Stimulated activated CD4-positive, alpha-beta T cell treated with anti-CD3 and anti-CD28 coated beads, Interleukin-2, amount 100 ng/mL, for 24 hours (primary cell): ENCODE measurements at places on chromosomes 7 and 10.

DNA sequence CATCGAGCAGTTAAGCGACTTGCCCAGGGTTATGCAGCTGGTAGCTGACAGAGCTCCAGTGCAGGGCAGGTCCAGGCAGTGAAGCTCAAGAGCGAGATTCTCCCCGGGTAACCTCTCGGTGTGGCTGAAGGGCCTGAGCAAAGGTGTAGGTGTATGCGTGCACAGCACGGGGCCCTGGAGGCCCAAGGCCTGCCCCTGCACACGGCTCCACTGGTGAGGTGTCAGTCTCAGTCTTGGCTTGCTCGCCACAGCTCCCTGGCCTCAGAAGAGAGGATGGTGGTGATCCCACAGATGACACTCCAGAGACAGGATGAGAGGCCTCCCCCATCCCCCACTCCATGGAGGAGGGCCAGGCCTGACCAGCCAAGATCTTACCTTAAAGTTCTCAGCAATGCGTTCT lies 12.0 kb downstream of the AKR1B1 start:
- DNase-seq: no peak

DNA sequence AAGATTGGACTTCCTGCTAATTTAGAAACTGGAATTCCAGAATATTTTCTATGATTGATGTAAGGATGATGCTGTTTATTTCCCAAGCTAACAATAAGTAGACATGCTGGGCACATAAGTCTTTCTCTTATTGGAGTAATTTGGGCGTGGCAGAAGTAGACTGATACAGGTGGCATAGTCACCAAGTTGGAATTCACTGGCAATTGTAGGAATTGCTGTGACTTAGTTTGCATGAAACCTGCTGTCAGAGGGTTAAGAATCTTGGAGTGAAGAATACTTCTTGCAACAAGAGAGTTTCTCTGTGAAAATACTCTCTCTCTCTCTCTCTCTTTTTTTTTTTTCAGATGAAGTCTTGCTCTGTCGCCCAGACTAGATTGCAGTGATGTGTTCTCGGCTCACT lies 569.7 kb downstream of the REEP3 start:
- DNase-seq: no peak

DNA sequence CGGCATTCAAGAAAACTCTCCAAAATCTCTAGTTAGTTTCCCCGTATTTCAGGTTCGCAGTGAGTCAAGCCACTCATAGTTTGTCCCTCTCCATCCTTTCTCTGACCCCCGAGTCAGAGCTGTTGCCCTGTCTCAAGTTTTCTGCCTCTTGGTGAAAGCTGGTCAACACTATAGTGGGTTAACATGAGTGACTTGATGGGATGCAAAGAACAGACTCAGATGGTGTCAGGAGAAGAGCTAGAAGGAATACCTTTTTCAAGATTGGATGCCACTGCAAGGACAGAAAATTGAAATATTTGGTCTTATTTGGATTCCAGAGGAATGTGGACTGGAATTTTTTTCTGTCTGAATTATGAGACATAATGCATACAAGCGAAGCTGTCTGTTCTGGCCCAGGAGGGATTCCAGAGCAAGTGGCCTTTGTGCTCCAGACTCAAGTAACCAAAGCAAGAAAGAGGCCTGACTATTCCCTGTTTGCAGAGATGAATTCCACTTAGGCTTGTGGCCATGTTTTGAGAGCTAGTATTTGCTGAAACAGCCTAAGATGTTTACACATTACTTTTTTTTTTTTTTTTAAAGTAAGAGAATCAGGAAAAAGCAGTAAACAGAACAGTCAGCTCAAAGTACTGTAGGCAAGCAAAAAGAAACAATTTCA lies 67.4 kb downstream of the VWC2 start:
- no peak for DNase-seq

- no peak for DNase-seq
Measured at GRCh38 chr7:84497873-84498272, 303.3 kb upstream of the SEMA3A start.

DNA sequence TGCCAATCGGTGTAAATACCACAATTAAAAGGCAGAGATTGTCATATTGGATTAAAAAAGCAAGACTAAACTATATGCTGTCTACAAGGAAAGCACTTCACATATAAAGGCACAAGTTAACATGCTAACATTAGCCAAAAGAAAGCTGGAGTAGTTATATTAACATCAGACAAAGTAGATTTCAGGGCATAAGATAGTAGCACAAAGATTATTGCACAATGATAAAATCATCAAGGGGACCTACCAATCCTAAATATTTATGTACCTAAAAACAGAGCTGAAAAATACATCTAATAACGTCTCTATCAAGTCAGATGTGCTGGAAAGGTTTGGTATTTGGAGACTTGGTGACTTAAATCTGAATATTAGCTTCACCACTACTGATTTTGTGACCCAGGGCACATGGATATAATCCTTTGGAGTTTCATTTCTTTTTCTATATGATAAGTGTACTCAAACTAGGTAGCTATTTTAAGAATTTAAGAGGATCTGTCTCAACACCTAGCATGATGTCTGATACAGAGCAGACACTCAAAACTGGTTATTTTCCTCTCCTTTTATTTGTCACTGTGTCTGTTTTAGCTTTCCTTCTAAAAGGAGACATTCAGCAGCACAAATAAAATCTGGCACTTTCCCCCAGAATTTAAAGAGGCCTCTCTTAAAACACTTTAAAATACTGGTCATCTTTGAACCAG lies 156.5 kb downstream of the DOCK4 start:
- no peak for DNase-seq

DNA sequence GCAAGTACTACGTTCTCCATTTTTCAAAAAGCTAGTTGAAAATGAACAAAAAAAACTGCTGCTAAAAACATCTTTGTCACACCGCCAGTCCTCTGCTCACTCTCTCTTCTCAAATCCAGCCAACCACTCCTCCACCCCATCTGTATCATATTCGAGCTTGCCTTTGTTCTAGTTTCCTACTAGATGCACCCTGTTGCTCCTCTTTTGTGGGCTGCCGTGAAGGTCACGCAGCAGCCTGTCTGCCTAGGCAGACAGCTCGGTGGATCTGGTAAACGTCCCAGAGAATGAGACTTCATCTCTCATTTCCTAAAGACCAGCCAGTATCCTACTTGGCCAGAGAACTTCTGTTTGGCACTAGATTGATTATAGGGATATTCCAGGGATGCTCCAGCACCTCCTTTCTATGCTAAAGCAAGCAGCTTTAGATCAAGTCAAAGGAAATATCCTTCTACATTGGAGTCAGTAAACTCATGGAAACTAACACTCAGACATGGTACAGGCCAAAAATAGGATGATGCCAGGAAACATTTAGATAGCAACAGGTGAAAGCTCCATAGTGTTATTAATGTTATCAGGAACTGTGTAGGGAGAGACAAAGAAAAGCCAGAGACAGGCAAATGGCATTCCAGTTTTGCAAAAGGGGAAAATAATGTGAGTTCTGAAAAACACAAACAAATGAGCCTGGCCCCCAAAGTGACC lies 8.7 kb upstream of the PLXNA4 start:
- DNase-seq: no peak

GRCh38 chr7:77248154-77248553 lies 48.5 kb upstream of the FGL2 start:
- no peak for DNase-seq

DNA sequence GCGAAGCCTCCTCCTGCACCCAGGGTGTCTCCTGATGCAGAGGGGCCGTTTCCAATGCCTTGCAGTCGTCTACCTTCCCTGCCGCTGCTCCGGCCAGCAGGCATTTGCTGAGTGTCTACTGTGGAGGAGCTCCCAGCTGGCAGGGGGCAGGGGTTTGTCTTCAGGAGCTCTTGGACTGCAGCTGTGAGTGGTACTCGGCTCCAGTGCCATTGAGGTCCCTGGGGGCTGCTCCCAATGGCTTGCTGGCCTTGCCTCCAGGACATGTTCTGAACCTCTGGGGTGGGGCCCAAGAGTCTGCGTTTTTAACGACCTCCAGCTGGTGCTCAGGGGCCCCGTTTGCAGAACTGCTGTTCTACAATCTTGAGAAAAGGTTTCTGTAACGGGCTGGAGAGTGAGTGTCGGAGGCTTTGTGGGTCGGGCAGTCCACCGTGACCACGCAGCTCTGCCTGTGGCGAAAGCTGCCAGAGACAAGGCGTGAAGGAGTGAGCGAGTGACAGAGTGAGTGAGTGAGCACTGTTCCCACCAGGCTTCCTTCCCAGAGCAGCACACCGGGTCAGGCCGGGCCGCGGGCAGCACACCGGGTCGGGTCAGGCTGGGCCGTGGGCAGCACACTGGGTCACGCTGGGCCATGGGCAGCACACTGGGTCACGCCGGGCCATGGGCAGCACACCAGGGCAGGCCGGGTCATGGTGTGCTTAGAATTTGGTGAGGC lies 520.2 kb downstream of the PTPRN2 start:
- DNase-seq: no peak

GRCh38 chr10:76977901-76978300 lies 659.7 kb downstream of the KCNMA1 start:
- no peak for DNase-seq

DNA sequence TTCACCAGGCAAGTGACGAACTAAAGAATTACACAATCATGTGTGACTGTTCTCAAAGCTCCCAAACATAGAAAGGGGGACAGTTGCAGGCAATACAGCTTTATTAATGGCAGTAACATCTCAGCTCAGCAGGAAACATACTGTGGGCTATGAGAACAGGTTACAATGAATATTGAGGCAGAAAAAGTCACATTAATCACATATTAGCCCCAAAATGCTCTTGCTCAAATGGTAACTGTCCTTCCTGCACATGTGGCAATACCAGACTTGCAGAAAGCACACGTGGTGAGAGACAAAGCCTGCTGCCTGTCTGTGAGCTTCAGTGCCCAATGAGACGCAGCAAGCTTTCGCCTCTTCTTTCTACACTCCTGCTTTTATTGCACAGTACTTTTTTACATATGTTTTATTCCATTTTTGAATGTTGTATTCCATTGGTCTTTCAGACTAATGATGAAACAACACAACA lies 104.9 kb upstream of the ACBD5 start:
- DNase-seq: no peak

DNA sequence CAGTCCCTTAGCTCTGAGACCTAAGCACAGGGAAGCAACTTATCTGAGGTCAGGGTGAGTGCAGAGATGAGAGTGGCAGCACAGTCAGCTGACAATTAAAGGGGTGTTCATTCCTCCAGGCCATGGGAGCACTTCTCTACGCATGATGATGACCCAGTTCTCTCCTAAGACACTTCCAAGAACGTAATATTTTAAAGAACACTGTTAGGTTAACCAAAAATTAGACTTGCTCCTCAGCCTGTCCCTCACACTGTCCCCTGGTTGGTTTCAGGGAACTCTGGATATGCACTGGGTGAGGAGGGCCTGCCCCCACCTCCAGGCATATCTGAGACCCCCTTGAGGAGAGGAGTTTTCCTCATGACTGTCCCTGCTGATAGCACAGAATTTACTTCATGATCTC lies 767.5 kb downstream of the GRID1 start:
- no peak for DNase-seq

DNA sequence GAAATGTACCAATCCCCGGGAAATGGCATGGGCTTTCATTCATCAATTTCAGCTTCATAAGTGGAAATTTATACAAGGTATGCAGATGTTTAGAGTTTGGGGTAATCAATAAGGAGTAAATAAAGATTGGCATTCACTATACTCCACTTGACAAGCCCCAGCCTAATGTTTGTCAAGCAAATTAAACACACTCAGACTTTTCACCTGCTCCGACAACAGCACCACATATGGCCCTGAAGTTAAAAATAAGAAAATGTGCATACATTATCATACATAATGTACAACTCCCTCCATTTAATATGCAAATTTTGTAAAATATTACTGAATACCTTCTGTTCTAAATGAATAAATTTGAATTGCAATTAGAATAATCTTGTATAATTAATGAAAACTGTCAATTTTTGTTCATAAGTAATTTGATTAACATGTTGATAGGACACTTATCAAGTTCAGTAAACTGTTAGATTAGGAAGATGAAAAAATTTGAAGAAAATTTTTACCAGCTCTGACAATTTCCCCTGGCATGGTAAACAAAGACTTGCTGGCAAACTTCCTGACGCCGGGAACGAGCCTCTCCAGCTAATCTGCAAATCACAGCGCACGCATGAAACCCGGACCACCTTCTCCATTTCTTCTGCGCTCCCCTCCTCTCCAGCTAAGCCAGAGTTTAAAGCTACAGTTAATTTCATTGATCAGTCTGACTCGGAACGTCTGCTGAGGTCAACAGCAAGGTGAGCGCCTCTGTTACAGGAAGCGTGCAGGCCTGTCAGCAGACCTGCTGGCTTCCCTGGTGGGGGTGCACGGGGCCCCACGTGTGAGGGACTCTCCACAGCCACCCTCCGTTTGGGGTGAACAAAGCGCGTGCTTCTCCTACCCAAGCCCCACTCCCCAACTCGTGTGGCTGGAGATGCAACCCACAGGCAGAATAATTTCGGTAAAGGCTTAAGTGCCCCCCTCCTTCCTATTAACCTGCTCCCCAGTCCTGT lies 70.7 kb downstream of the EBF3 start:
- no peak for DNase-seq

DNA sequence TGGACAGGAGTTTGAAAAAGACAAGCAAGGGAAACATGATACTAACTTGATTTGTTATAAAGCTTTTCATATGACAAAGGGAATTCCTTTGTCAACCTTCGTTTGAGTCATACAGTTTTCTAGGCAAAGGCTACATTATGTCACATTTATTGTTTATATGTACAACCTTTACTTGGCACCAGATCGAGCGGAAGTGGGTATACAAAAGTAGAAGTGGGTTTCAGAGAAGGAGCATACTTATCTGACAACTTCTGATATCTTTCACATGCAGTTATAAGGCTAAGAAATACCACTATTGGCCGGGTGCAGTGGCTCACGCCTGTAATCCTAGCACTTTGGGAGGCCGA lies 11.0 kb downstream of the STMP1 start:
- DNase-seq: no peak

DNA sequence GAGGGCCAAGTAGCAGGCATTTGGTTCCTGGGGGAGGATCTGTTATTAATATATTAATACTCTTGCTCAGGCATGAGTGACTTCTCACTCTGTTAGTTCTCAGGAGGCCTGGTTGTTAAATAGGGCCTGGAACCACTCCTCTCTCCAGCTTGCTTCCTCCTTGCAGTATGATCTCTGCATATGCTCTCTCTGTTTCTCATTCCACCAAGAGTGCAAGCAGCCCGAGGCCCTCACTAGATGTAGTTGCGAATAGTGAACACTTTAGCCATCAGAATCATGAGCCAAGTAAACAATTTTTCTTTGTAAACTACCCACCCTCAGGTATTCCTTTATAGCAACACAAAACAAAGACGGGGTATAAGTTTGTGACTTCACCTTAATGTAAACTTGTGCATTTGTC lies 784.3 kb downstream of the DNAJB9 start:
- DNase-seq: no peak
